Mesothelial cell of epicardium (in vitro differentiated cells): ENCODE measurements at places on chromosomes 1 and 21.

- no peak for DNase-seq
Observed at GRCh38 chr1:205959789-205960188, 16.5 kb upstream of the SLC26A9 start.

GRCh38 chr1:156849151-156849496, 9.8 kb downstream of the INSRR start:
- DNase-seq, result no peak

GRCh38 chr1:234613128-234613875, 3.3 kb upstream of the IRF2BP2 start:
- DNase-seq, result no peak

DNA sequence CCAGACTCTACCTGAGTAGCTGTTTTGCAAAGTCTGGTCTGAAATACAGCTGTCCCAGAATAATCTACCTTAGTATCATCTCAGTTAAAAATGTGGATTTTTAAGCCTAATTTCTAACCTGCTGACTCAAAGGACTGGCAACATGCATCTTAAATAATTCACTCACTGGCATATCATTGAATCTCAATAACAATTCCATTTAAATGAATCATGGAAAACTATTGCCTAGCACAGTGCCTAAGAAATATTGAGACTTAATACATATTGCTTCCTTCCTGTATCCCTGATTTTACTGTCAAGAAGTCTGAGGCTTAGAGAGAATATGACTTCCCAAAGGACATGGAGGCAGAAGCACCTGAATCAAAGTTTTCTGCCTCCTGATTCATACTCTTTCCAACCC, 3.1 kb downstream of the CCDC190 start:
- DNase-seq, result no peak

DNA sequence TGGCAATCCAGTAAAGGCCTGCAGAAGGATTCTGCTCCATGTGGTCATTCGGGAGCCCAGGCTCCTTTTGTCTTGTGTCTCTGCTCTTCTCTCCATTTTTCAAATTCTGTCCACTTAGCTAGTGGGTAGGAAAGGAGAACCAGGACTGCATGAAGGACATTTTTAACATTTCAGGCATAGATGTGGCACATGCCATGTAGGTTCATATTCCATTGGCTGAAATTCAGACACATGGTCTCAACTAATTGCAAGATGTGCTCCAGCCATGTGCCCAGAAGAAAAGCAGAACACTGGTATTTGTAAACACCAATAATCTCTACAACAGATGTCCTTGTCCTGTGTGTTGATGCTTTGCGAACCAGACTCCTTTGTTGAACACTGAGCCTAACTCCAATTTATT, 85.2 kb upstream of the WLS start:
- DNase-seq, result no peak

DNA sequence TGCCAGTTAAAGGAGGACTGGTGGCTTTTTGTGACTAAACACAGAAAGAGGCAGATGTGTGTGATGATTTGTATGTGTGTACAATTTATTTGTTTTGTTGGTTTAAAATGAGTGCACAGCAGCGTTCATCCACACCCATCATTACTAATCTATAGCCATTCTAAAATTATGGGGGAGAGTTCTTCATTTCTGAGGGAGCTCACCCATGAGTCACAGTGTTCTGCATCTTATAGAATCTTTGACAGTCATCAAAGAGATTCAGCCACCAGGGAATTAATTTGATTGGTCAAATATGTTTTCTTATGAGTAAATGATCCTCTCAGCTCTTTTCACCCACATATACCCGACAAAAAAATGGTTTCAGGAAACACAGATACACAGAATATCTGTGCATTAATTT, 147.9 kb downstream of the GREM2 start:
- no peak for DNase-seq

- DNase-seq, result no peak
Observed at GRCh38 chr1:94142022-94142421, 21.1 kb upstream of the ABCA4 start.

DNA sequence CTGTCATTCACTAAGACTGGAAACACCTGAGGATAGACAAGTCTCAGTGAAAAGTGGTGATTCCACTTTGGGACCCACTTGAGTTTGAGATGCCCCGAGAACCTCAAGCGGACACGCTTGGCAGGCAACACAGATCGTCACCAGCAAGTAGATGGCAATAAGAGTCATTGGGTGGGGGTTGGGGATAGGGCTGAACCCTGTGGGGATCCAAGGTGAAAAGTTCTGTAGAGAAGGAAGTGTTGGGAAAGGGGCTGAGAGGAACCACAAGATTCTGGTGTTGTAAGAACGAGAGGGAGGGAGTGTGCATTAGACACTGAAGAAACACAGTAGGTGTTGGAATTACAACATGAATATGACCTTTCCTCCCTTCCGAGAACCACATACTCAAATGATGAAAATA, 45.4 kb upstream of the TDRD10 start:
- no peak for DNase-seq

DNA sequence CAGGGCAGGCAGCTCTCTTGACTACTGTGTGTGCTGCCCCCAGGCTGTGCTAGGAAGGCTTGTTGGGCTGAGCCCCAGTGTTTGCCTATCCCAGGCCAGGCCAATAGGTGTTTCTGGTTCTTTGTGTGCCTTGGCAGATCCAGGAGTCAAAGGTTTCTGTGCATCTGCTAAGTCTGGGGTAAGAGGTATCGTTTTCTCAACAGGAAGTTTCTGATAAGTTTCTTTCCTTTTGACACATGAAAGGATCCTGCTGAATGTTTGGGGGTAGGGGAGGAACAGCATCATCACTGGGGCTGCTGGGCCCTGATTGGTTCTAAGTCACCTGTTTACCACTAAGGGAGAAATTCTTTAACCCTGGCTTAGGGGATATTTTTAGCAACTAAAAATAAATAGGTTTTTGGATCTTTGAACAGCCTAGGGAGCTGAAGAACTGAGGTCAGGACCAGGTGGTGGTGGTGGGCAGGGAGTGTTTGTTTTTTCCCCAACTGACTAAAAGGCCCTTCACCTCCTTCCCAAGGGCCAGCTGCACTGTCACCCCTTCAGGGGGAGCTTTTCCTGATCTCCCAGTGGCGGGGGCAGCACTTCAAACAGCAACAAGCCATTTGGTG, 85.1 kb downstream of the KCNN3 start:
- no peak for DNase-seq

GRCh38 chr1:44240802-44241671, 27.8 kb downstream of the DMAP1 start:
- no peak for DNase-seq

DNA sequence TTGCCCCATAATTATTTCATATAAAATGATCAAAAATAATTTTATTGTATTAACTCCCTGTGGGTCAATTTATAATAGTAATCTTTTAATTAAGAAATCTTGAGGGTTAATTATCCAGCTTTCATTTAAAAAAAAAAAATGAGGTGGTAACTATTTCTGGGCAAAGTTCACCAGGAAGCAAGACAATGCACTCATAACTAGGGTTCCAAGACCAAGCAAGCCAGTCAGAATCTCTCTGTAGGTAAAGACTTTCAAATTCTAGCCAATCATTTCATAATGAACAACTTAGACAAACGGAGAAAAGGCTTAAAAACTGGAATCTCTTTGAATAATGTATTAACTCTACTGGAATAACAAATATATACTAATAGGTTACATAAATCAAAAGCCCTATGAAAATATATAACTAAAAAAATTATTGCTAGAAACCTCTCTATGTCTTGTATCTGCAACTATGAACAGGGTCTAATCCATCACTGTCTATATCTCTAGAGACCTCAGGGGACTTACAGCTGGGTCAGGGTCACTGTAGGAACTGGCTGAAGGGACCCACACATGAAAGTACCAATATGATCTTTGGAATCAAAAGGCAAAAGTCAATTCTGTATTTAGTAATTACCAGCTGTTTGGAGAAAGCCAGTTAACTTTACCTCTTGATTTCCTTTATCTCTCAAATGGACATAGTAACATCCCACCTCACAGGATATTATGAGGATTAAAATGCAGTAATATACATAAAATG, 43.3 kb downstream of the APP start:
- no peak for DNase-seq

DNA sequence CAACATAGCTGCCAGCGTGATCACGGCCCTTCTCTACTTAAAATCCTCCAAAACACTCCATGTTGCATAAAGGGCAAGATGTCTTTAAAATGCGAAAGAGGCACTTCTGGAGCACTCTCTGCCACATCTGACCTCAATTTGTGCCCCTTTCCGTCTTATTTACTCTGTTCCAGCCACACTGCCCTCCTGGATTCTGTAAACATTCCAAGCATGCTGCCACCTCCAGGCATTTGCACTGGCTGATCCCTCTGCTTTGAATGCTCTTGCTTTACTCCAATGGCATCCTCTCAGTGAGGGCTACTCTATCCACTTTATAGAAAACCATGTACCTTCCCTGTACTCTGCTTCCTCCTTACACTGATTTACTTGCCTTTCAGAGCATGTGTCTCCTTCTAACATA, 5.3 kb upstream of the RGS7 start:
- DNase-seq, result no peak

GRCh38 chr1:1306661-1307260, 969 bp downstream of the ACAP3 start:
- no peak for DNase-seq

DNA sequence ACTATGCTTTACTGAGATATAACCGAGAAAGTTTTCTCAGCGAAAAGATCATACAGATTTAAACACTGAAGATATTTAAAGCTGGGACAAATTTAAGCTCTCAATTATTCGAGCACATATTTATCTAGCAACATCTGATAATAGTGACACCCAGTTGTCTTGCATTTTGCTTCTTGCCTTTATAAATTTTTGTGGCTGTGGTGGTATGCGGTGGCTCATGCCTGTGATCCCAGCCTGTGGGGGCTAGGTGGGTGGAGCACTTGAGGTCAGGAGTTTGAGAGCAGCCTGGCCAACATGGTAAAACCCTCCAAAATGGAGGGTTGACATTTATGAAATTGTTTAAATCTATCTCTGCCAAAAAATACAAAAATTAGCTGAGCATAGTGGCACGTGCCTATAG, 312.2 kb downstream of the SPATA17 start:
- DNase-seq, result no peak

DNA sequence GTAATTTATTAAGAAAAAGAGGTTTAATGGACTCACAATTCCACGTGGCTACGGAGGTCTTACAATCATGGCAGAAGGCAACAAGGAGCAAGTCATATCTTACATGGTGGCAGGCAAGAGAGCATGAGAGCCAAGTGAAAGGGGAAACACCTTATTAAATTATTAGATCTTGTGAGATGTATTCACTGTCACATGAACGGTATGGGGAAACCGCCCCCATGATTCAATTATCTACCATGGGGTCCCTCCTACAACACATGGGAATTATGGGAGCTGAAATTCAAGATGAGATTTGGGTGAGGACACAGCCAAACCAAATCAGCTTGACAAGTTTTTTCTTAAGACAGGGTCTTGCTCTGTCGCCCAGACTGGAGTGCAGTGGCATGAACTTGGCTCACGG, 14.3 kb downstream of the DAP3 start:
- no peak for DNase-seq

DNA sequence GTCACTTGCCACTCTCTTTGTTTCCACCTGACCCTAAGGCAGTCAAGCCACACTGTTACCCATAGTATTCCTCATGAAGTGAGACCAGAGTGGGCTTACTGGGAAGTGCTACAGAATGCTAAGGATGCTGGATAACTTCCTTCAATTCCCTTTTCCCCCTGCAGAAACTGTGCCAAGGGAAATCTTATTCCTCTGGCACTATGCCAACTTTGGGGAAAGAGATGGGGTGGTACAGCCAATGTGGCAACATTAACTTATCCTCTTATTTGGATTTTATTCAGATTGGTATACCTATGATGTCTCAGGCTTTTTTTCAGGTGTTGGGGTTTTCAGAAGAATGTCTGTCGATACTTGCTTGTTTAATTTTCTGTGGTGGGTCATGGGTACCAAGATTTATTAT, 599.4 kb upstream of the PBX1 start:
- DNase-seq, result no peak

DNA sequence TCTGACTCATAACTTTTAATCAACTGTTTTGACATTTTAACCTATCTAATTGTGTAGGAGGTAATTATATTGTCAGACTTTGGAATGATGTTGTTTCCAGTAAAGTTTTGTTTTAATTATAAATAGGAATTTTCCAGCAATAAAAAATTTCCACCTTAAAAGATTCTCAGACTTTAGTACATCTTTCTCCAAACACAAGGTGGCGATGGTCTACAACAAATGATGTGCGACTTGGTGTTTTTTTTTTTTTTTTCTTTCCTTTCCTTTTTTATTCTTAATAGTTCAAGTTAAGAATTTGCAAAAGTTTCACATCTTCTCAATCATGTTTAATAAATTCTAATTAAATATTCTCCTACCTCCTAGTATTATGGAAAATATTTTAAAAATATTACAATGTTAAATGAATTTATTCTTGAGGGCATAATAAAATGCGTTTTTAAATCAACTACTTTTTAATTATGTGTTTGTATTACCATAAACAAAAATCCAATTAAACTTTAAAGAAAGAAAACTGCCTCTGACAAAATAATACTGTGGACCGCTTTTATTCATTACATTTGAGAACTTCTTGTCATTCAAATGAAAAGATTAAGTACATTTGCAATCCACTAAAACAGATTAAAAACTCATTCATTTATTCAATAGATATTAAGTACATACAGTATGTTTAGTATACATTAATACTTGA, 4.4 kb upstream of the ADAMTS1 start:
- DNase-seq, result no peak

GRCh38 chr1:184194236-184194635, 142.7 kb downstream of the TSEN15 start:
- DNase-seq, result no peak

DNA sequence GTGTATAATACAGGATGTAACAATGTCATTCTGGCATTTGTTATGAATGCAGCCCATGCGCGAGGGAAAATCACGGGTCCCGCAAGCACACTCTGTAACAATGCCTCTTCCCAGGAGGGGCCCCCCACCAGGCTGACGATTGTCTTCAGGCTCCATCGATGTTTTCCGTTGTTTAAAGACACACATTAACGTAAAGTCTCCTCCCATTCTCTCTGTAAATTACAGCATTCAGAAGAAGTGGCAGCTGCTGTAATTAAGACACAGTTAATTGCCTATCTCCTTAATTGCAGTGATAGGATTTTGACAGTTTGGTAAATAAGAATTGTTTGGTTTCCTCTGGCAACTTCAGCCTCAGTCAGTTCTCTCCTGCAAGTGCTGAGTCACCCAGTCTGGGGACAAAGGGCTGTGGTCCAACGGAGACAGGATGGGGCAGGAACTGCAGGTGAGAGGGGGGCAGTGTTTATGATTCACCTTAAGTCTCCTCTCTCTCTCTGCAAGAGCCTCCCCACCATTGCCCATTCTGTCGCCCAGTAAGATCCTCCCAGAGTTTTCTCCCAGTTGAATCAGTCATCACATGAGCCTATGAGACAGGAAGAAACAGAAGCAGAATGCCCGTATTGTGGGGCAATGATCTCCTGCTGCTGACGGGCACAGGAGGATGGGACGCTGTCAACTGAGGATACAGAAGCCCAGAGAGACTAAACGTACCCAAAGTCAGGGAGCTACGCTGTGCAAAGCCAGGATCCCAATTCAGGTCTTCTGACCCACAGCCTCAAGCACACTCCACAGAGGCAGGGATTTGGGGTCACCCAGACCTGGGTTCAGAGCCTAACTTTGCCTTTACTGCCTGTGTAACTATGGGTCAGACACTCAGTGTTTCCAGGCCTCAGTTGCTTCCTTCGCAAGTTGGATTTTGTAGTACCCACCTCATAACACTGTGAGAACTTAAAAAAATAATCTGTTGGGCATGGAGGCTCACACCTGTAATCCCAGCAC, 110.0 kb downstream of the ADSS2 start:
- DNase-seq, result no peak

- DNase-seq, result no peak
Observed at GRCh38 chr1:80629304-80629837, 1171.4 kb upstream of the ADGRL2 start.
